ENCODE measurements at places on chromosomes 7 and 10. TPM values are rescaled to one million over a fixed set of nuclear protein-coding genes. Genes with fewer than 3 reads are reported as not detected.

- H3K27ac ChIP-seq, result no peak overlapping the region
- H3K4me3 ChIP-seq, result no peak overlapping the region
- no peak for DNase-seq
- H3K27me3 ChIP-seq, result no peaks in the 10 kb centered on the region
- peaks cover 13% of the 10 kb centered on the region for H3K4me1 ChIP-seq
- H3K36me3 ChIP-seq, result no peaks in the 10 kb centered on the region
These were observed 719 bp upstream of the PGAM2 start for GRCh38 chr7:44066111-44066460.

LRRN3 gene
- polyA plus RNA-seq, result 0.30 TPM

DNA sequence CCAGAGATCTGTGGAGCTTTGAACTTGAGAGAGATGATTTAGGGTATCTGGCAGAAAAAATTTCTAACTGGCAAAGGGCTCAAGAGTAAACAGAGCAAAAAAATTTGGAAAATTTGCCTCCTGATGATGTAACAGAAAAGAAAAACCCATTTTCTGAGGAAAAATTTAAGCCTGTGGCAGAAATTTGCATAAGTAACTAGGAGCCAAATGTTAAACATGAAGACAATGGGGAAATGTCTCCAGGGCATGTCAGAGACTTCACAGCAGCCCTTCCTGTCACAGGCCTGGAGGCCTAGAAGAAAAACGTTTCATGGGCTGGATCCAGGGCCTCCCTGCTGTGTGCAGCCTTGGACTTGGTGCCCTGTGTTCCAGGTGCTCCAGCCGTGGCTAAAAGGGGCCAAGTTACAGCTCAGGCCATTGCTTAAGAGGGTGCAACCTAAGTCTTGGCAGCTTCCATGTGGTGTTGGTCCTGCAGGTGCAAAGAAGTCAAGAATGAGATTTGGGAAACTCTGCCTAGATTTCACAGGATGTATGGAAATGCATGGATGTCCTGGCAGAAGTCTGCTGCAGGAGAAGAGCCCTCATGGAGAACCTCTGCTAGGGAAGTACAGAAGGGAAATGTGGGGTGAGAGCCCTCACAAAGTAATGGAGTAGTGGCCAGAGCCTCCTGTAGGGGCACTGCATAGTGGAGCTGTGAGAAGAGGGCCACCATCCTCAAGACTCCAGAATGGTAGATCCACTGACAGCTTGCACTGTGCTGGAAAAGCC lies 8.1 kb downstream of the SEMA3D start:
- no peaks in the 10 kb centered on the region for H3K36me3 ChIP-seq

DNA sequence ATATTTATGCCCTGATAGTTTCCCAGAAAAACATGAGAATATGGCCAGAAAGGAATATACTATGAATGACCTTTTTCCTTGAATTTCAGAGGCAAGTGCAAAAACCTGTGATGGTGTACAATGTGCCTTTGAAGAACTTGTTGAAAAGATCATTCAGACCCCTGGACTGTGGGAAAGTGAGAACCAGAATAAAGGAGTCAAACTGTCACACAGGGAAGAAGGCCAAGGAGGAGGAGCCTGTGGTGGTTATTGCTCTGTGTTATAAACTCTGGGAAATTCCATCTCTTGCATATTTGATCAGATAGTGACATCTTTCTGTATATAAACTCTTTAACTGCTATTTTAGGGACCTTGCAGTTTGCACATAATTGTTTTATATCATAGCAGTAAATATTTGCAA lies 33.7 kb downstream of the RAB18 start:
- H3K4me3 ChIP-seq, result no peak overlapping the region
- H3K4me1 ChIP-seq, result no peaks in the 10 kb centered on the region
- H3K27me3 ChIP-seq, result no peaks in the 10 kb centered on the region

DNA sequence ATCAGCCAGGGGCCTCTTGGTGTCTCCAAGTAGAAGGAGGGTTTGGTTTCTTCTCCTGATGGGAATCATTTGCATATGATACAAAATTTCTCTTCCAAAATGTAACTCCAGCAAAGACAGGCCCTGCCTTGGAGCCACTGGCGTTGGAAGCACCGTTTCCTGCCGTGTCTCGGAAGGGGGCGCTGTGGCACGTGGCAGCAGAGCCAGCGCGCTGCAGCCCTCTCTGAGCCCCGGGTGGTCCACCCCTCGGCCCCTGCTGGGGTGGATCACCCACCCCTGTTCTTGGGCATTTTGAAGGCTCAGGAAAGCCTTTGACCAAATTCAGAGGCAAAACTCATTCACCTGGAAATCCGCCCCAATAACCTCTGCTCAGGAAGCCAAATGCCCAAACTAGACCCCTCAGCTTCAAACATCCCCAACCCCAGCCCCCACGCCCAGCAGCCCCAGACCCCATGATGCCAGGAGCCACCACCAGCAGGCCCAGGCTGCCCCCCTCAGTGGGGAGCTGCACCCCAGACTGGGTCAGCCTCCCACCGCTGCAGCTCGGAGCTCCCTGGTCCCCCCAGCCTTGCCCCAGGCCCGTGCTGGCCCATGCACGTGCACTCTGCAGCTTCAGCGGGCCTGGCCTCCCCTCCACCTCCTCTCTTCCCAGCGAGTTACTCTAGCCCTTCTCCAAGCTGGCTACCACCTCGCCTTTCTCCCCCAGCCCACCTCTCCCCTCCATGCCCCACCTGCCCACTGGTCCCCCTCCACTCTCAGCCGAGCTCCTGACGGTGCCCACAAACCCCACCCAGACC lies 29.5 kb upstream of the ELFN1 start:
- no peak overlapping the region for H3K27ac ChIP-seq
- no peaks in the 10 kb centered on the region for H3K27me3 ChIP-seq
- no peak for DNase-seq
- H3K4me1 ChIP-seq, result no peaks in the 10 kb centered on the region

DNA sequence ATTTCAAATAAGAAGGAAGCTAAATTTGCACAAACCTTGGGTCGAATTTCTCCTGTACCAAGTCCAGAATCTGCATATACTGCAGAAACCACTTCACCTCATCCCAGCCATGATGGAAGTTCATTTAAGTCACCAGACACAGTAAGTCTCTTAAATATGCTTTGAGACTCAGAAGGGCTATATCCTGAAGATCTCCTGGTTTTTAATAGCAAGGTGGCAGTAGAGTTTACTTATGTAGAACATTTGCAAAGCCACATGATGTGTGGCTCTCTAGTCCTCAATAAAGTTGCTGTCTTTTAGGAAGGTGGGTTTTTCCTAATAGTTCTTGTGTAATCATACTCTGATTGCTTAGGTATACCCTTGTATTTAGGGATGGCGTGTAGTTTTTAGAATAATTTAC lies 8.7 kb downstream of the DBF4 start:
- no peaks in the 10 kb centered on the region for H3K36me3 ChIP-seq
- DNase-seq, result no peak
- no peak overlapping the region for H3K4me3 ChIP-seq
- H3K4me1 ChIP-seq, result no peaks in the 10 kb centered on the region
- H3K27ac ChIP-seq, result no peak overlapping the region

- no peak overlapping the region for H3K27ac ChIP-seq
- H3K4me3 ChIP-seq, result no peak overlapping the region
- peaks cover 8% of the 10 kb centered on the region for H3K36me3 ChIP-seq
These were observed 74.9 kb downstream of the BEND7 start for GRCh38 chr10:13453896-13454295.

ZMIZ1 gene
- polyA plus RNA-seq, result 14.5 TPM

- no peak overlapping the region for H3K4me3 ChIP-seq
- H3K36me3 ChIP-seq, result no peaks in the 10 kb centered on the region
- H3K4me1 ChIP-seq, result peaks cover 21% of the 10 kb centered on the region
- no peaks in the 10 kb centered on the region for H3K27me3 ChIP-seq
- no peak for DNase-seq
These were observed 59.2 kb downstream of the WIPF3 start for GRCh38 chr7:29865526-29865925.

PDK4 gene
- 71.7 TPM for polyA plus RNA-seq

SUMF2 gene
- 101 TPM for polyA plus RNA-seq

GRCh38 chr7:135706858-135707569 lies 21.0 kb downstream of the SLC13A4 start:
- no peak for DNase-seq
- H3K4me3 ChIP-seq, result no peak overlapping the region
- no peaks in the 10 kb centered on the region for H3K27me3 ChIP-seq

GRCh38 chr7:116588641-116589594 lies 64.1 kb downstream of the CAV1 start:
- DNase-seq, result no peak
- H3K27ac ChIP-seq, result no peak overlapping the region
- H3K36me3 ChIP-seq, result no peaks in the 10 kb centered on the region
- H3K4me1 ChIP-seq, result peaks cover 21% of the 10 kb centered on the region

DNA sequence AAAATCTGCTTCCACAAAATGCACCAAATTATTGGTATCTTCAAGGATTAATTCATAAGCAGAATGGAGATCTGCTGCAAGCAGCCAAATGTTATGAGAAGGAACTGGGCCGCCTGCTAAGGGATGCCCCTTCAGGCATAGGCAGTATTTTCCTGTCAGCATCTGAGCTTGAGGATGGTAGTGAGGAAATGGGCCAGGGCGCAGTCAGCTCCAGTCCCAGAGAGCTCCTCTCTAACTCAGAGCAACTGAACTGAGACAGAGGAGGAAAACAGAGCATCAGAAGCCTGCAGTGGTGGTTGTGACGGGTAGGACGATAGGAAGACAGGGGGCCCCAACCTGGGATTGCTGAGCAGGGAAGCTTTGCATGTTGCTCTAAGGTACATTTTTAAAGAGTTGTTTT lies 12.1 kb downstream of the IFIT3 start:
- H3K4me3 ChIP-seq, result no peak overlapping the region
- H3K27me3 ChIP-seq, result no peaks in the 10 kb centered on the region
- H3K4me1 ChIP-seq, result no peaks in the 10 kb centered on the region
- peaks cover 4% of the 10 kb centered on the region for H3K36me3 ChIP-seq

HOXA1 gene
- polyA plus RNA-seq, result 0.05 TPM

HMX3 gene
- 0.07 TPM for polyA plus RNA-seq

- H3K27ac ChIP-seq, result no peak overlapping the region
- H3K36me3 ChIP-seq, result no peaks in the 10 kb centered on the region
- H3K27me3 ChIP-seq, result no peaks in the 10 kb centered on the region
- no peaks in the 10 kb centered on the region for H3K4me1 ChIP-seq
- no peak for DNase-seq
- no peak overlapping the region for H3K4me3 ChIP-seq
These were observed 87.7 kb upstream of the PRKCQ start for GRCh38 chr10:6667679-6668270.

DNA sequence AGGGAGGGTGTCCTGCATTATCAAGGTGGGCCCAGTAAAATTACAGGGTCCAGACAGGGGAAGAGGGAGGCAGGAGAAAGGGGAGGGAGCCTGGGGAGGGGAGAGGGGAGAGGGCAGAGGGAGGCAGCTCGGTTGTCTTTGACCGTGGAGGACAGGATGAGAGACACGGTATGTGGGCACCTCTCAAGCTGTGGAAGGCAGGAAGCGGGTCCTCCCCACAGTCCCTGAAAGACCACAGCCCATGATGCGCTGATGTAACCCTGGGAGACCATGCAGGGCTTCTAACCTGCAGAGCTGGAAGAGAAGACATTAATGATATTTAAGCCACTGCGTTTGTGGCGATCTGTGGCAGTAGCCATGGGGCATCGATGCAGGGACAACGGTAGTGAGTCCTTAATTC lies 27.2 kb upstream of the MNX1 start:
- no peaks in the 10 kb centered on the region for H3K27me3 ChIP-seq
- no peak for DNase-seq
- no peaks in the 10 kb centered on the region for H3K36me3 ChIP-seq
- no peaks in the 10 kb centered on the region for H3K4me1 ChIP-seq
- H3K4me3 ChIP-seq, result no peak overlapping the region

DNA sequence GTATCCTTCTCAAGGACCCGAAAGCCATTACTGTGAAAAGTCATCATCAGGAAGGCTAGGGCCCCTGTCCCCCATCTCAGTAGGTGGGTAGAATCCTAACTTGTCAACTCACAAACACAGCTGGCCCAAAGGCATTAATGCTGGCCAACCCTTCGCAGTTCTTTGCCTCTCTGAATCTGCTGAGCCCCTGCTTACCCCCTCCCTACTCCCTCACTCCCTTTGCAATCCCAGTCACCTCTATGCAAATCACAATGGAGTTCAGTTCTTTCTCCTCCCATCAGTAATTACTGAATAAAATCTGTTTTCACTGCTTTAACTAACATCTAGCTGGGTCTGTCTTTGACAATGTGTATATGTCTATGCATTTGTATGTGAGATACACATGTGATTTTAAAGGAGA lies 38.1 kb upstream of the AOAH start:
- H3K27me3 ChIP-seq, result no peaks in the 10 kb centered on the region
- H3K4me3 ChIP-seq, result no peak overlapping the region
- DNase-seq, result no peak
- no peaks in the 10 kb centered on the region for H3K4me1 ChIP-seq
- H3K27ac ChIP-seq, result no peak overlapping the region

Measured in pancreas (tissue), 10 donors.